GM23338 (cell line): ENCODE measurements at places on chromosomes 1 and 21. TPM values are rescaled to one million over a fixed set of nuclear protein-coding genes. Genes with fewer than 3 reads are reported as not detected.

- H3K4me1 ChIP-seq = peaks cover 13% of the 10 kb centered on the region
- no peaks in the 10 kb centered on the region for H3K36me3 ChIP-seq
- peak within 1 kb of the TSS; percentile 44 for H3K4me3 ChIP-seq
- peak; percentile 73 for DNase-seq
Observed at GRCh38 chr1:182588500-182589396, at the start of gene RNASEL. Gene RNASEL, minus strand, starts transcription at chr1:182589256. Its CDS starts 2,450 bp downstream, at chr1:182586806.

DNA sequence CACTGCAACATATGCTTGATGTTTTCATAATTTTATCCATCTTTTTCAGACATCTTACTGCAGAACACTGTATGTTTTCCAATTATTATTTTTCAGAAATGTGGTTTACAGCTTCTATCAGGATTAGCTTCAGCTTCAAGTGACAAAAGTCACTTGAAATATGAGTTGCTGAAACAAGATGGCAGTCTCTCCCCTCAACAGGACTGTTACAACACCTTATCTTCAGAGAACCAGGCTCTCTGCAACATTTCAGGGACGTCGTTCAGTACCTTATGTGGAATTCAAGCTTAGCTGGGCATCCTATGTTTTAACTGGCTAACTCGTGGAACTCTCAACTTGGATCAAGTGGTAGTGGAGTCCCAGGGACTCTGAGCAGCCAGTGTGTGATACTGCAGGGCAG, 2.0 kb upstream of the UBE2G2 start:
- no peaks in the 10 kb centered on the region for H3K27me3 ChIP-seq
- no peak for DNase-seq
- H3K4me1 ChIP-seq = peaks cover 21% of the 10 kb centered on the region
- peaks cover 17% of the 10 kb centered on the region for H3K36me3 ChIP-seq

DNA sequence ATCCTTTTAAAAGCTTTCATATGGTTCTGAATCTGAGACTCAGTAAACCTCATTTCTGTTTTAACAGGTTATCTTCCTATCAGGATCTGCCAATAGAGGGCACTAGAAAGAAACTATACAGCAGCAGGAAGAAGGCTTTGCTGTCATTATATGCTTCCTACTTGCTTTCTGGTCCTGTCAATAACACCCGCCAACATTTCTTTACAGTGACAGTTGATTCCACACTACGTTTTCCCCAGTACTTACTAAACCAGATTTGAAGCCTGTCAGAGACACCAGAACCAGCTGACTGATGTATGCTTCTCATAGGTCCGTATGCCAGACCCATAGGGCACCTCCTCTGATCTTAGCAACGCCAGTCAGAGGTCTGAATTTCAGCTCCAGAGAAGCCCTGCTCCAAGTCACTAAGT, 341.0 kb upstream of the NEGR1 start:
- H3K4me3 ChIP-seq = no peak overlapping the region
- no peaks in the 10 kb centered on the region for H3K4me1 ChIP-seq
- peak; percentile 81 for DNase-seq
- no peaks in the 10 kb centered on the region for H3K36me3 ChIP-seq
- H3K27me3 ChIP-seq = no peaks in the 10 kb centered on the region
- no peak overlapping the region for H3K27ac ChIP-seq

DNA sequence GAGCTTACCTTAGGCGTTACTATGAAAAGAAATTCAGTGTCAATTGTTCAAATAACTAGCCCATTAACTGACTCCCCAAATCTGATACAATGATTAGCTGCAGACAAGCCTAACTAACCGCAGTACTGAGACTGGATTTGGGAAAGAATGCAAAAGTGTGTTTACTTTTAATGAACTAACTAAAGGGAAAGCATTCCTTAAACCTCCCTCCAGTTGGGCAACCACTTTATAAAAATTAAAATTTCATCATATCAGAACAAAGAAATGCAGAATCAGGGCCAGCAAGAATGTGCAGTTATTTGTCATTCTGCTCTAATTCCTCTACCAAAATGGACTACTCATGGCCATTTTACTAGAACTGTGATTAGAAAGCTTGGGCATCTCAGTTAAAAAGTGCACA, 11.7 kb upstream of the NR5A2 start:
- no peak overlapping the region for H3K4me3 ChIP-seq
- no peaks in the 10 kb centered on the region for H3K36me3 ChIP-seq
- H3K4me1 ChIP-seq = no peaks in the 10 kb centered on the region
- no peak for DNase-seq

GRCh38 chr1:162229549-162229948, 147.1 kb downstream of the SPATA46 start:
- DNase-seq = no peak
- H3K27me3 ChIP-seq = peaks cover 13% of the 10 kb centered on the region
- H3K36me3 ChIP-seq = no peaks in the 10 kb centered on the region
- 0 out of 2 replicates have a peak overlapping the region, but pooled peaks have one; percentile 14 for H3K4me3 ChIP-seq
- peaks cover 54% of the 10 kb centered on the region for H3K4me1 ChIP-seq

DNA sequence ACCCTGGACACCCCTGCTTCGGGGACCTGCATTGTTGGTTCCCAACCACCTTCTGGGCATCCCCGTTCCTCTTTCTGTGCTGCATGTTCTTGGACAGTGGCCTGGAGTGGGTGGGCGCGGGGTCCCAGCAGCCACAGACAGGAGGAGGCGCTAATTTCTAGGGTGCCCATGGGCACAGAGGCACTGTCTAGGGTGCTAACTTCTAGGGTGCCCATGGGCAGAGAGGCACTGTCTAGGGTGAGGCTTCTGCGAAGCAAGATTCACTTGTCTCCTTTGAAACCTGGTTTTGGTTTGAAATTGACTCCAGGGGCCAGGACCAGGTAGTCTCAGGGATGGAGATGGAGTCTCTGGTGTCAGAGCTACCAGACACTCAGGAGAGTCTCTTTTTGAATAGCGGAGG, 815 bp upstream of the MEGF6 start:
- no peaks in the 10 kb centered on the region for H3K36me3 ChIP-seq
- peak overlapping the region; percentile 60 for H3K4me3 ChIP-seq
- no peak for DNase-seq
- H3K4me1 ChIP-seq = peaks cover 14% of the 10 kb centered on the region; the same call in 1 of the 2 replicates
- H3K27ac ChIP-seq = no peak overlapping the region

DNA sequence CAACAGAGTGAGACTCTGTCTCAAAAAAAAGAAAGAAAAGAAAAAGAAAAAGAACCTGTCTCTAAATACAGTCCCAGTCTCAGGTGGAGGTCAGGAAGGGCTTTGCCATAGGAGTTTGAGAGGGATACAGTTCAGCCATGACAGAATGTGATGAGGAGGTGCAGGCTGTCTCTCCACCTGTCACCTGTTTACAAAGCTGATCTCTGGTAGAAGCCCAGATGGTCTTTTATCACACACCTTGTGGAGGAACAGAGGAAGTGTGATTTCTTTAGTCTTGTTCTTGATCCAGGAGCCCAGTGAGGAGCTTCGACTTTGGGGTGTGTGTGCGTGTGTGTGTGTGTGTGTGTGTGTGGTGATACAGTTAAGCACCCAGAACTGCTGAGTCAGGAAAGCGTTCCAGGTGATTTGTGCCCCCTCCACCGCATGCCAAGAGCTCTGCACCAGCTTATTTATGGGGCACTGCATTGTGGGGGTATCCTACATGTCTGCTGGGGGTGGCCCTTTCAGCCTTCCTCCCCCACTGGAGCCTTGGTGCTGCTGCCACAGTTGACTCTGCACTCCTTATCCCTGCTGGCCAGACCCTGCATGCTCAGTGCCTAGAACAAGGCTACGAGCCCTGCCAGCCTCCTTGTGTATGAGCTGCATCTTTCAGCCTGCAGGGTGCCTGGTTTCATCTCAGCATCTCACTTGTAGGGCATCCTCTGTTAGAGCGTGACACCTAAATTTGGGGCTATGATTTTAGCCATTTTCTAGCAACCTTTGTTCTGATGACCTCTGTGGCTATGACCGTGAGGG, 19.3 kb downstream of the DOP1B start:
- H3K27me3 ChIP-seq = no peaks in the 10 kb centered on the region
- no peak overlapping the region for H3K27ac ChIP-seq
- H3K4me3 ChIP-seq = no peak overlapping the region
- no peaks in the 10 kb centered on the region for H3K36me3 ChIP-seq
- no peaks in the 10 kb centered on the region for H3K4me1 ChIP-seq

- H3K4me1 ChIP-seq = peaks cover 16% of the 10 kb centered on the region
- DNase-seq = no peak
- H3K27me3 ChIP-seq = no peaks in the 10 kb centered on the region
- peaks cover 7% of the 10 kb centered on the region; the same call in 1 of the 2 replicates for H3K36me3 ChIP-seq
- H3K27ac ChIP-seq = no peak overlapping the region
- no peak overlapping the region for H3K4me3 ChIP-seq
Observed at GRCh38 chr1:156241311-156241811, 623 bp upstream of the BGLAP start.

DNA sequence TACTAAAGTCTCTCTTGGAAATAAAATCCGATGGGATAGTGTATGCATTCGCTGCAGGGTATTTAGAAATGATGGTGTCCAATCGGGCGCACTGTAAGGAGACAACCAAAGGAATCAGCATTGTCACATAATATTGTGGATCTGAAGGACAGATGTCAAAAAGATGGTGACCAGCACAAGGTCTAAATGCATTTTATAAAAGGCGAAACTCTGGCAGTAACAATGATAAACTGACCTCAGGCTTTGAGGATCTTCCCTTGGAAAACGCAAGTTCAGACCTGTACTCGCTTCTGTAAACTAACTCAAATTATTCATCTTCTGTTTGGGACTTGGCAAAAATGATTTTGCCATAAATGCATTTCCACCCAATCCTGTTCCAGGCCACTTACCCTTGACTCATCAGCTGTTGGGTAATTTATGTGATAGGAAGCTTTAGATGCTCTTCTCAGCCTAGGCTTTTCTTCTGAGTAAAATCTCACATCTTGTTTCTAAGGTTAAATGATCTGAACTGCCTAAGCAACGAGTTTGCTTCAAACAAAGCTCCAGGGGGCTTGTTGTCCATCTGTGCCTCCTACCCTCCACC, 33.8 kb downstream of the STPG1 start:
- H3K4me3 ChIP-seq = no peak overlapping the region
- DNase-seq = no peak
- no peaks in the 10 kb centered on the region for H3K27me3 ChIP-seq
- no peaks in the 10 kb centered on the region for H3K4me1 ChIP-seq

- H3K27ac ChIP-seq = no peak overlapping the region
- H3K27me3 ChIP-seq = no peaks in the 10 kb centered on the region
- no peaks in the 10 kb centered on the region for H3K36me3 ChIP-seq
- H3K4me1 ChIP-seq = no peaks in the 10 kb centered on the region
- no peak for DNase-seq
Observed at GRCh38 chr1:241841691-241842090, 6.3 kb upstream of the EXO1 start.

DNA sequence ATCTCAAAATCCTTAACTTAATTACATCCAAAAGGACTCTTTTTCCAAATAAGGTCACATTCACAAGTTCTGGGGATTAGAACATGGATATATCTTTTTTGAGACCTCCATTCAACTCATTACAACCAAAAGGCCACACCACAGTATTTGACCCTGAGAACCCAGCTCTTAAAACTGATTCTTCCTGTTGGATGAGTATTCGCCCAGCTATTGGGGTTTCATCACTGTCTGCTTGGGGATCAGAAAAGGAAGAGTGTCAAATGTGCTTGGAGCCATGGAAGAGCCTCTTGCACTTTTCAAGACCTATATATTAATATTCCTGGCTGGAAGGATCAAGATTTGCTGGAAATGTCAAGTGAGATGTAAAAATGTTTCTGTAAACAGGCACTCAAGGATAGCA, 5.4 kb upstream of the TINAGL1 start:
- no peak for DNase-seq
- H3K4me1 ChIP-seq = peaks cover 7% of the 10 kb centered on the region
- H3K27ac ChIP-seq = no peak overlapping the region
- no peaks in the 10 kb centered on the region for H3K27me3 ChIP-seq
- H3K4me3 ChIP-seq = no peak overlapping the region

- H3K27me3 ChIP-seq = no peaks in the 10 kb centered on the region
- H3K27ac ChIP-seq = 0 out of 2 replicates have a peak overlapping the region, but pooled peaks have one; percentile 26
- H3K36me3 ChIP-seq = peaks cover 53% of the 10 kb centered on the region
- peak; percentile 21 for DNase-seq
- no peaks in the 10 kb centered on the region for H3K4me1 ChIP-seq
- H3K4me3 ChIP-seq = no peak overlapping the region
Observed at GRCh38 chr21:46253610-46254124, 25.1 kb upstream of the LSS start.

DNA sequence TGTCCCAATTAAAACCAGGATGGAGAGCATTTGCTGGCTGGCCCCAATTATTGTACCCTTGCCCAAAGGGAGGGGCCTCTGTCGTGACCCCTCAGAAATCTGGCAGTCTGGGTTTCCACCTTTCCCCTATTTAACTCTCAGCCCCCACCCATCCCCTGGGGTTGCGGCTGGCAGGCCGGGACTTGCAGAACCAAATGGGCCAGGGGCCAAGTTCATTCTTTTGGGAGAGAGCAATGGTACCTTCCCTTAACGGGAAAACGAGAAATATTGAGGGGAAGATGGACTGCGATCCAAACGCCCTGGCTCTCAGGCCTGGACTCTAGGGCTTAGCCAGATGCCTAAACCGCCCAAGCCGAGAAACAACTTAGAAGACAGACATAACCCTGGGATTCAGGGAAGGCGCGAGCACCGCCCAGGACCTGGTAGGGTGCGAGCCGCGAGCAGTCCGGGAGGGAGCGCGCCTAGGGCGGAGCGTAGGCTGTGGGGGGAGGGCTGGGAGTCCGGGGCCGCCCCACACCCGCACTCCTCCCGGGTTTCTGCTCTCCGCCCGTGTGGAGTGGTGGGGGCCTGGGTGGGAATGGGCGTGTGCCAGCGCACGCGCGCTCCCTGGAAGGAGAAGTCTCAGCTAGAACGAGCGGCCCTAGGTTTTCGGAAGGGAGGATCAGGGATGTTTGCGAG, at the start of gene SLC27A3:
Gene SLC27A3 (plus strand): TSS at position 628 of the 678 bp plus-strand sequence. CDS start 91 bp downstream, outside the sequence.
- H3K27ac ChIP-seq = peak within 1 kb of the TSS; percentile 91
- peak; percentile 64 for DNase-seq
- H3K27me3 ChIP-seq = no peaks in the 10 kb centered on the region
- peaks cover 27% of the 10 kb centered on the region for H3K4me1 ChIP-seq

- H3K27ac ChIP-seq = no peak overlapping the region
- H3K27me3 ChIP-seq = no peaks in the 10 kb centered on the region
- H3K4me3 ChIP-seq = no peak overlapping the region
- H3K36me3 ChIP-seq = no peaks in the 10 kb centered on the region
- peak; percentile 96 for DNase-seq
- H3K4me1 ChIP-seq = no peaks in the 10 kb centered on the region
Observed at GRCh38 chr21:45136927-45137611, 62.7 kb downstream of the ADARB1 start.

- no peak overlapping the region for H3K27ac ChIP-seq
- H3K36me3 ChIP-seq = peaks cover 9% of the 10 kb centered on the region
- H3K27me3 ChIP-seq = no peaks in the 10 kb centered on the region
- DNase-seq = no peak
- H3K4me1 ChIP-seq = no peaks in the 10 kb centered on the region
Observed at GRCh38 chr21:45473496-45474322, 68.5 kb downstream of the SLC19A1 start.

DNA sequence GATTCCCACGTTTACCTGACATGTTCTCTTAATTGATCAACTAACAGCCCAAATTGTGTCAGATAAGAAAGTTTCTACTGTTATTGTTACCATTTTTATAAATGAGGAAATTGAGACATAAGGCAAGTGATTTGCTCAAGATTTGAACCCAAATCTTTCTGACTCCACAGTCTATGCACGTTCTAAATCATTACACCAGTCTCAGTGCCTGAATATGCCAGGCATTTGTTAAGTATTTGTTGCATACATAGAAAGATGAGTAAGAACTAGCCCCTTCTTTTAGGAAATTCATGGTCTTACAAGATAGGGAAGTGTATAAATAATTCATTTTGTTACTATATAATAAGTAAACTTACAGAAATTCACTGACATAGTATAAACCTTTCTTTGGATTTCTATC, 7.1 kb upstream of the CD101 start:
- no peak for DNase-seq
- H3K4me3 ChIP-seq = no peak overlapping the region
- H3K27ac ChIP-seq = no peak overlapping the region
- no peaks in the 10 kb centered on the region for H3K27me3 ChIP-seq

FCAMR gene
- not detected in 2 replicates for total RNA-seq

CA14 gene
- total RNA-seq = 41.3 and 42.9 TPM in 2 replicates

INKA2 gene
- 8.4 and 10.3 TPM in 2 replicates for total RNA-seq

C8A gene
- not detected in 2 replicates for total RNA-seq

RXFP4 gene
- total RNA-seq = not detected in 2 replicates

FLG gene
- 0.03 TPM in 1 of 2 replicates, not detected in the other for total RNA-seq

CLDN19 gene
- total RNA-seq = 10.8 and 12.8 TPM in 2 replicates
